Activated T-cell treated with anti-CD3 and anti-CD28 coated beads, Interleukin-2, amount 50 U/mL, for 4 hours (primary cell): ENCODE measurements at places on chromosomes 4 and X. TPM values are rescaled to one million over a fixed set of nuclear protein-coding genes. Genes with fewer than 3 reads are reported as not detected.

The KLHL34 gene
- 0.49 TPM for total RNA-seq

DNA sequence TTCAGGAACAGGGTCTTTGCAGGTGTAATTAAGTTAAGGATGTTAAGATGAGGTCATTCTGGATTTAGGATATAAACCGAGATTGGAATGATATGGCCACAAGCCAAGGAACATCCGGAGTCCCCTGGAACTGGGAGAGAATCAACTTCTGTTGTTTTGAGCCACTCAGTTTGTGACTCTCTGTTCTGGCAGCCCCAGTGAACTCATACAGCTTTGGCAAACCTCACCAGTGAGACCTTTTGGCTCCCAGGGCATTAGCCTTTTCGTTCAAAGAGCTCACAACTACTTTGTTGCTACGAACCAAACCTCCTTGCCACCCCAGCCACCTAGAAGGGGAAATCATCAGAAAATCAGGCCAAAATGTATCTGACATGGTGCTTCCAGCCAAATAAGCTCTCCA, 80.4 kb downstream of the MTMR1 start:
- no peak for DNase-seq

DNA sequence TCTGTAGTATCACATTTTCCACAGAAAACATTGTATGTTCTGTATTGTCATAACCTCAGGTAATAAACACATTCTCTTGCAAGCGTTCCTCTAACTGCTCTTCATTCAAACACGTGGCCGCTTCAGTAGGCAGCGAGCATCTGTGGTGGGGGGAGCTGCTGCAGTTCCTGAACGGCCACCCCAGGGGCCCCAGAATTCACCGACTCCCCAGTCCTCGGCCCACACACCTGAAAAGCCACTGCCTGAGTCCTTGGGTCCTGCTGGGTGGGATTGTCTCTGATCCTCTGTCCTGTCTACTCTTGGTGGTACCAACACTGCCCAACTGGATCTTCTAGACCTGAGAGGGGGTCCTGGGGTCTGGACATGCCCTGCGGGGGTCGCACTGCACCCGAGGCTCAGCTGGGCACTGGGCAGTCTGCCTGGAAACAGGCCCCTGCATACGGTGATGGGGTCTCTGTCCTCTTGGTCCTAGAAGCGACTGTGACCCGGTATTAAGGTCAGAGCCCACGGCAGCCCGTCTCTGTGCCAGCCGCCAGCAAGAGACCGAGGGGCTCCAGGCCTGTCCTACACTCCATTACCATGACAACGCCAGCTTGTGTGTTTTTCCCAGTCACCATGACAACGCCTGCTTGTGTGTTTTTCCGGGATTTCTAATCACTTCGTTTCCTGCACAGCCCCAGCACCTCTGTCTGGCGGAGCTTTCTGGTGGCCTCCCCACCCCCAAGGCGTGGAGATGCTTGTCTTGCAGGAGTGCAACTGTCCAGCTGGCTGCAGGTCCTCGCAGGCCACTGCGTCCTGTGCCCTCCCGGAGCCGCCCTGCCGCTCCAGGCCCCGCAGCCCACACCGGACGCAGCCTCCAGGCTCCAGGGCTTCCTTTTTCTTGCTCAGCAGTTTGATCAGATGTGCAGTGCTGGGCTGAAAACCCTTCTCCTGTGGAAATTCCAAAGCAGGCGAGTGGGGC, 16.0 kb downstream of the CTBP1 start:
- no peak for DNase-seq

GRCh38 chrX:38657562-38657961, 96.2 kb downstream of the TSPAN7 start:
- no peak for DNase-seq

GRCh38 chr4:16136311-16136710, 52.5 kb upstream of the PROM1 start:
- DNase-seq, result no peak

- no peak for DNase-seq
Observed at GRCh38 chr4:56739066-56739777, 58.1 kb upstream of the HOPX start.

DNA sequence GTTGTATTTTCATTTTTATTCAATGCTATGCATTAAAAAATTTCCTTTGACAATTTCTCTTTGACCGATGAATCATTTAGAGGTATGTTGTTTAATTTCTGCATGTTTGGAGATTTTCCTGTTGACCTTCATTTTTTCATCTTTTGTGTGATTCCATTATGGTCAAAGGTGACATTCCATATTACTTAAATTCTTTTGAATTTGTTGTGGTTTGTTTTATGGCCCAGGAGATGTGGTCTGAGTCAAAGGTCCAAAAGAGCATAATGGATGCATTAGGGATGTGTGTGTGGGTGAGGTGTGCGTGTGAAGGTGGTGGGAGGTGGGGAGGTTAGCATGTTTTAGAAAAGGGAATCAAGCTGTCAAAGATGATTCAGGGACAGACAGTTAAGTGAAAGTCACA, 76.0 kb upstream of the GIMD1 start:
- no peak for DNase-seq

DNA sequence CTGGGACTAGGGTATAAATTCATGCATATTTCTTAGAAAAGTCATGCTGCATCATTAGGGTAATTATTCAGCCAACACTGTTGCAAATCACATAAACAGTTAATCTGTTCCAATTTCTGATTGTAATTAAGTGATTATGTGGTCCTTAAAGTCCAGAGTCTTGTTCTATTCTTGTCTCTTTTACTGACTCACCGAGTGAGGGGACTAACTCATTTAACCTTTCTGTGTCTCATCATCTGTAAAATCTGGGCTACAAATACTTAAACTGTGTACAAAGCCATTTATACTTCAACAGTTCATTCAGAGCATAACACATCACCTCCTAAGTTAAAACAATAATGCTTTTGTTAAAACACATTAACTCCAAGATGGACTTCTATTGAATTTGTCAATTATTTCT, 65.4 kb upstream of the KLHL13 start:
- DNase-seq, result no peak
